ENCODE measurements at places on chromosomes 16 and 17.

GRCh38 chr16:34802396-34802795 lies 1343.0 kb downstream of the TP53TG3F start:
- DNase-seq, result no peak

GRCh38 chr17:73630531-73630930 lies 13.7 kb downstream of the SDK2 start:
- no peak for DNase-seq

- DNase-seq, result no peak
Measured at GRCh38 chr16:55570159-55570558, 3.7 kb downstream of the CAPNS2 start.

GRCh38 chr17:80601146-80601545 lies 56.5 kb downstream of the RPTOR start:
- no peak for DNase-seq

DNA sequence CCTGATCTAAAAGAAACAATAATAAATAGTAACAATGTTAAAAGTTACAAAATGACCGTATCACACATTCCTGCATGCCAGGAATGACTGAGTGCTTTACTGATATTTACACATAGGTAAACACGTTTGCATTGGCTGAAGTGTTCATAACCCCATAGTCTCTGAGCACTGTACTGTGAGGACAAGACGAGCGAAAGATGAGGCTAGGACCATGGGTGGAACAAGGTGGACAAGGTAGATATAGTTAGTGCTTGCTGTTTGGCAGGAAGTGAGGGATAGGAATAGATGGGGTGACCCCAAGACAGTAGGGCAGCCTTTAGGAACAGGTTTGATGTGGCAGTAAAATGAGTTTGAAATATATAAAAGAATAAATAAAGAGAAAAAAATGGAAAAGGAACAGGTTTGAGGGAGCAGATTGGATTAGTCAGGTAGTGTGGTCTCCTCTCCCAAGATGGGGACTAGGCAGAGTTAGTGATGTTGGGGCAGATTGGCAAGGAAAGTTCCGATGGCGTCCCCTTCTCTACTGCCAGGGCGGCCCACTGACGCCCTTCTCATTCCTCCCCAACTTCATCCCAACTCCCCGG lies 452 bp upstream of the E2F4 start:
- DNase-seq, result no peak

GRCh38 chr17:17186551-17187505 lies 19.3 kb downstream of the PLD6 start:
- peak; percentile 7 for DNase-seq

DNA sequence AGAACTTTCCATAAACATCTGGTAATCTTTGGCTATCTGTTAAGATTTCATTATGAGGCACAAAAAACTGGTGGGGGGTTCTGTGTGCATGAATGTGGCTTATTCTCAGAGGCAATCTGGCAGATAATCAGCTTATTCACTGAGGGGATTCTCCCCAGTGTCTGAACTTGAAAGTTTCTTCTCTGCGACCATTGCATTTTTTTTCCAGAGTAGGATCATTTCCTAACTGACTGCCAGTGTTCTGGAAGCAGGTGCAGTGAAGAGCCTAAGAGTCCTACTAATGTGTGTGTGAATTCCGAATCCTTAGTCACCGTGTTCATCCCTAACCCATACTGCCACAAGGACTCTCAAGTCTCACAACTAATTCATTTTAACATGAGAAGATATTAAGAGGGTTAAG lies 64.9 kb upstream of the LRRC37A3 start:
- DNase-seq, result no peak

DNA sequence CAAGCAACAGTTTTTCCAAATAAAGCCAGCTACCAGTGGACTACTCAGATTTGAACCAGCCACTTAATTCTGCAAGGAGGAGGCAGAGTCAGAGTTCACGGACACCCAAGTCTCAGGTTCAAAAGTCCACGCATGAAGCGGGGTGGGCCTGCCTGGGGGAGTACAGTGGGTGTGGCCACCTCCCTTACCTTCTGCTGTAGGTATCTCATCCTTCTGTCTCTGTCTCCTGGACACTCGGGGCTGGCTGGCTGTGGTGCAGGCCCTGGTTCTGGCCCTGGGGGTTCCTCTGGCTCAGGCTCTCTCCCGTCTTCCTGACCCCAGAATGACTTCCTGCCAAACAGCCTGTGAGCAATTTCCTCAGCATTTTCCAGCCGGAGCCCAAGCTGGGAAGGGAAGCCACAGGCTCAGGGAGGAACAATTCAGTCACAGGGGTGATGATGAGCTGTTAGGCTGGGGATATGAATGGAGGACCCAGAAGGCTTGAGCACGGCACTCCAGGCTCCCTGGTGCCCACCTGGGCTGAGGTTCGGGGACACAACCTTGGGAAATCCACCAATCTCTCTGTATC lies 101.9 kb downstream of the LITAF start:
- DNase-seq, result no peak

DNA sequence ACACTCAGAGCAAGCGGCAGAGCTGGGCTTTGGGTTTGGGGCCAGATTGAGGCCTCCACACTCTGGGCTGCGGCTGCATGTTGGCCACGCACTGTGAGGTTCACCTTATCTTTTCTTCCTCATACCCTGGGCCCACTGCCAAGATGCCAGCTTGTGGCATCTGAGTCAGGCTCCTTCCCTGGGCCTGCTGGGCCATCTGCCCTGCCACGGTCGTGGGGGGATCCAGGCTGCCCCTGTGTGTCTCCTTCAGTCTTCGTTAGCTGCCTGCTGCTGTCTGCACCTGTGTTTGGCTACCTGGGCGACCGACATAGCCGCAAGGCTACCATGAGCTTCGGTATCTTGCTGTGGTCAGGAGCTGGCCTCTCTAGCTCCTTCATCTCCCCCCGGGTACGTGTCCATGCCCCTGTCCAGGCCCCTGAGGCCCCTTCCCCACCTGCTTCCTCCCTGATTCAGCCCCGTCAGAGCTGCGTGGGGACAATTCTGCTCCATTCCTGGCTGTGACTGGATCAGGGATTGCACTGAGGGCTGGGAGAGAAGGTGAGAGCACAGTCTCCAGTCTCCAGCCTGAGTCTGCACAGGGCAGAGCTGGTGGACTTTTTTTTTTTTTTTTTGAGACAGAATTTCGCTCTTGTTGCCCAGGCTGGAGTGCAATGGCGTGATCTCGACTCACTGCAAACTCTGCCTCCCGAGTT lies 11.2 kb downstream of the SPNS3 start:
- no peak for DNase-seq

DNA sequence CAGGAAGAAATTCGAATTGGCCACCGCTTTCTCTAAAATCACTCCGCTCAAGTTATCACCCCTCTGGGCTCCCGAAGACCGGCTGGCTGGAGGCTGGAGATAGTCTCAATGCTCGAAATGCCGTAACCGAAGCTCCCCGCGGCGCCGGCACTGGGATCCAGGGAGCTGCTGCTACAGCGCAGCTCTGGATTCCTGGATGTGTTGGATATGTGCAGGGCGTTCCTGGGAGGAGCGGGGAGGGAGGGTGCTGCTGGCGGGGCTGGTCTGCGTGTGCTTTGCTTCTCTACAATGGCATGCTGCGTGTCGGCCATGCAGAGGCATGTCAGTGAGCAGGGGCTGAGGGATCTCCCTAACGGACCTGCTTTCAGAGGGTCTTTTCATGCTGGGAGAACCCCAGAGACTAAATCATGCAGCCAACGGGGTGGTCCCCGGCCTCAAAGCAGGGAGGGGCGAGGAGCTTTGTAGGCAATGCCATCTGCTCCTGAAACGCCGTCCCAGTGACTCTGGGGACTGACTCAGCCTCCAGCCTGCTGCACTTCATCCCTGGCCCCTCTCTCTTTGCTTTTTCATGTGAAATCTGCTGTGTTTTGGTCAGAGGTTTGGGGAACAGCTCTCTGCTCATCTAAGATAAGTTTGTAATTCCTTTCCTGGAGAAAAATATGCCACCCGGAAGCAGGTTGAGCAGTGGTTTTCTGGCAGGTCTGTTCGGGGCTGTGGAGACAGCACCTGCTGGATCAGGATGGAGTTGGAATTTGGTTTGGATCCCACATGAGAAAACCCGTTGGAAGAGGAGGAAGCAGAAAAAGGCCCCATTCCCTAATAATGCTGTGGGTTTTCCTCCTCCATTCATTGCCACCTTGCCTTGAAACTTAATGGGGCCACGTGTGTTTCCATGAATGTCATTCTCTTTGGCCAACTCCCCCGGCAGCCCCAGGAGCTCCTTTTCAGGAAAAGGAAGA lies 311.4 kb downstream of the SEC14L1 start:
- no peak for DNase-seq

DNA sequence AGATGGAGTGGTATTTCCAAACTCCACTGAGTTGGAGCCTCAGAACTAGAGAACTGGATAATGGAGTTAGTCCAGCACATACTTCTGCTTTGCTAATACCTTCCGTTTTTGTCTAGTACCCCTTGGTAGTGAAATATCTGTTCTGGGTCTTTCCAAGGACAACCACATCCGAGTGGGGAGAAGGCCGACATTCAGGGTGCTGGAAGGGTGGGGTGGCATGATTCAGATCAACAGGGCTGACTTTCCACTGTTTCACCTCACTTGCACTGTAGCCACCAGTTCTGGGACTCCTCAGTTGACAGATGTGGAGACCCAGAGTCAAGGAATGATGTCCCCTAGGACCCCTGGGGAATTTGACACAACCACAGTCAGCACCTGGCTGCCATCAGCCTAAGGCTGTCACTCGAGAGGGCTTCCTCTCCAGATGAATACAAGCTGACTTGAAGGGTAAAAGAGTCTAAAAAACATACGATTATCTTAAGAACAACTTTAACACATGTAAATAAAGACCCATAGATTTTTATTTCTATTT lies 84.8 kb upstream of the HNF1B start:
- DNase-seq, result no peak

GRCh38 chr17:57425903-57426880 lies 169.9 kb downstream of the MSI2 start:
- DNase-seq, result no peak

- DNase-seq, result no peak
Measured at GRCh38 chr16:53849585-53849984, 145.6 kb downstream of the FTO start.

GRCh38 chr17:57747221-57748017 lies 2.3 kb upstream of the CCDC182 start:
- peak; percentile 24 for DNase-seq

- no peak for DNase-seq
Measured at GRCh38 chr17:4583206-4583605, 1.1 kb upstream of the SMTNL2 start.

DNA sequence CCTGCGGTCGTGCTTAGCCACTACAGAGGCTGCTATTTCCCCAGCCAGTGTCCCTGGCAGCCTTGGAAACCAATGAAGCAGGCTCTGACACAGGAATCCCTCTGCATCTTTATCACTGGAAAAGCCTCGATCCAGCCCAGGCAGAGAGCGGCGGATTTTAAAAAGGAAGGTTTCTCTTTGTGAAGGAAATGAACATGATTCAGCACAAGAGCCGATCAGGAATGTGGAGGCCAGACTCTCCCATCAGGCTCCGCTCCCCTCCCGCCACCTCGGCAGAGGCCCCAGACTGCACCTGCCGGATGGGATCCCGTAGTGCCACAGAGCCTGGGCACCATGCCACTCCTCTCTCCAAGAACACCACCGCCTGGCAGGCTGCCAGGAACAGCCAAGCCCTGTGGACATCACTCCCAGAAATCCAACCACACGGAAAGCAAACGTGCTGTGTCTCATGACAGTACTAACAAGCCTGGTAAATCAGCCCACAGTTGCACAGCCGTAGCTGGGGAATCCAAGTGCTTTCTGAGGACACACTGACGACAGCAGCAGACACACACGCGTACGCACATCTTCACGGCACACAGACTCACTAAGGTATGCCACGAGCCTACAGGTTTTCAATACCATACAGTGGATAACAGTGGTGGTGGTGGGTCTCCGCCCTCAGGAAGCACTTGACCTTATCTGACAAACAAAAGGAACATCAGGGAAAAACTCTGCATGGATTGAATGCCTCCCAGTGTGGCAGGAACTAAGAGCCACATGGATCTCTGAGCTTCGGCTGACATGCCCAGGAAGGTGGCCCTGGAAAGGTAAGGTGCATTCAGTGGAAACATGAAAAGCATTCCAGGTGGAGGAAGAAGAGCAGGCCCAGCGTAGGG lies 5.4 kb downstream of the LRRC75A start:
- no peak for DNase-seq

GRCh38 chr17:73998653-73999645 lies 204.5 kb upstream of the RPL38 start:
- DNase-seq, result no peak

- DNase-seq, result no peak
Measured at GRCh38 chr16:56708525-56709442, 21.1 kb upstream of the NUP93 start.

GRCh38 chr16:66275775-66276428 lies 90.6 kb upstream of the CDH5 start:
- DNase-seq, result no peak

DNA sequence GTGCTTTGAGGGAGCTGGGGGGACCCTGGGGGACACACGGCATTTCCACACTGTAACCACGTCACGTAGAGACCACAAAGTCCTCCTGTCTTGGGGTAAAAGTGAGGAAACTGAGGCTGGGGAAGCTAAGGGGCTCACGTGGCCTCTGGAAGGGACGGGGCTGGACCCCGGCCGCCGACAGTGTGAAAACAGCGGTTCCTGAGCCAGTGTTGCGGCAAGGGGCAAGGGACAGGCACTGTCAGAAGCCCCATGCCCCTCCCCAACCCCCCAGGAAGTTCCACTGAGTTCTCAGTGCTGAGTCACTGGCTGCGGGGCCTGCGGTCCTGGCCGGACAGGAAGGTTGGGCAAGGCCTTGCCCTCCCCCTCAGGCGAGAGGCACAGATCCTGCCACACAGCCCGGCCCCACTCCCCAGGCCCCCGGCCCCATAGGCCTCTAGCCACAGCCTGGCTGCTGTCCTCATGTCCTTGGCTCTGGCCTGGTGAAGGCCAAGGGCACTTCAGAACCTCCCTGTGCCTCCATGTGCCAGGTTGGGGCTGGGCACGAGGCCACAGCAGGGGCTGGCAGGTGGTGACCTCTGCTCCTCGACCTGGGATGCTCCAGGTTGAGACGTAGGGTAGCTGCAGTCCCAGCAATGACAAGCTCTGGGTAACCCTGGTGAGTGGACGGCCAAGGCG lies 5.0 kb upstream of the CCDC57 start:
- DNase-seq, result peak; percentile 52

GRCh38 chr17:19978805-19979211 lies 1.2 kb upstream of the AKAP10 start:
- DNase-seq, result no peak

DNA sequence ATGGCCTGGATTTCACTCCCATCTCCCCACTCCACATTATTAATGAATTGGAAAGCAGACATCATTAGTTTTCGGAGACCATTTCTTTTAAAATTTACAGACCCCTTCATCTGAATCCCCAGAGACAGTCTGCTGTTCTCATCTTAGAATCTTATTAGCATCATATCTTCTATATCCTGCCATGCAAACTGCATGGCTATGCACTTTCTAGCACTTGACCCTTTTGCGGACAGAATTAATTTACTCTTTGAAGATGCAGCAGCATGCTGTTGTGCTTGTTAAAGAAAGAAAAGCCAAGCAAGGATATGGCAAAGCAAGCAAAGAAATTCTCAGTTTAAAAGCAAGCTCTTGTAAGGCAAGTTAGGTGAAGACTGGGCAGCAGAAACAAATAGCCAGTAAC lies 201.2 kb upstream of the PMFBP1 start:
- DNase-seq, result no peak

- no peak for DNase-seq
Measured at GRCh38 chr17:40345161-40345993, 19.2 kb downstream of the GJD3 start.
